Activated T-cell treated with anti-CD3 and anti-CD28 coated beads, Interleukin-2, amount 50 U/mL, for 4 hours (primary cell): ENCODE measurements at places on chromosomes 6 and 20. TPM values are rescaled to one million over a fixed set of nuclear protein-coding genes. Genes with fewer than 3 reads are reported as not detected.

- no peak for DNase-seq
These were observed 487 bp upstream of the BMP6 start for GRCh38 chr6:7725412-7725811.

GRCh38 chr6:26328265-26328844 is 36.6 kb upstream of the BTN3A2 start:
- DNase-seq = no peak

- DNase-seq = no peak
These were observed 41.0 kb downstream of the CCN2 start for GRCh38 chr6:131910219-131910589.

DNA sequence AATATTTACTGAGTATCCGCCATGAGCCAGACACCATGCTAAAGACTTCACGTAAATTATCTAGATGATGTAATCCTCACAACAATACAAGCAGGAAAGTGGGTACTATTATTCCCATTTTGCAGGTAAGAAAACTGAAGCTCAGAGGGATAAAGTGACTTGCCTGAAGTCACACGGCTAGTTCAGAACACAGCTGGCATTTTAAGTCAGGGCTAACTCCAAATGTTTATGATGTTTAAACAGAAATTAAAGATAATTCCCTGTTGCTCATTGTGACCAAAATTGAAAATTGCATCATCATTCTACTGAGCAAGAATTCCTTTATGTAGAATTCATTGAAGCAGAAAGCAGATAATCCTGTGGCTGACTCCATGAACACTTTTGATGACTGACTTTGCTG is 71.3 kb upstream of the STXBP5 start:
- no peak for DNase-seq

- no peak for DNase-seq
These were observed 59.6 kb downstream of the MOXD1 start for GRCh38 chr6:132341646-132342045.

GRCh38 chr6:169984181-169985120 is 233.0 kb downstream of the ERMARD start:
- no peak for DNase-seq

- DNase-seq = no peak
These were observed 776.4 kb downstream of the C6orf118 start for GRCh38 chr6:164533045-164533362.

UBE2C gene
- 10.5 TPM for total RNA-seq

SNRPB gene
- total RNA-seq = 744 TPM

HTR1E gene
- not detected for total RNA-seq

TP53TG5 gene
- not detected for total RNA-seq

GGTLC1 gene
- total RNA-seq = not detected
